Heart right ventricle (tissue), 16 donors: ENCODE measurements at places on chromosomes 3 and 15. TPM values are rescaled to one million over a fixed set of nuclear protein-coding genes. Genes with fewer than 3 reads are reported as not detected.

- H3K27me3 ChIP-seq, result no peaks in the 10 kb centered on the region
- no peak for DNase-seq
- H3K36me3 ChIP-seq, result peaks cover 3% of the 10 kb centered on the region
- H3K4me3 ChIP-seq, result no peak overlapping the region
Measured at GRCh38 chr3:98709441-98709840, 53.7 kb upstream of the ST3GAL6 start.

GRCh38 chr3:99534951-99535704 lies 103.3 kb upstream of the COL8A1 start:
- no peak for DNase-seq
- H3K4me3 ChIP-seq, result no peak overlapping the region

- H3K27me3 ChIP-seq, result no peaks in the 10 kb centered on the region
- H3K27ac ChIP-seq, result no peak overlapping the region
- H3K4me3 ChIP-seq, result no peak overlapping the region
- no peak for DNase-seq
Measured at GRCh38 chr15:78002996-78003395, 74.5 kb downstream of the TBC1D2B start.

The KNG1 gene
- total RNA-seq, result not detected

DNA sequence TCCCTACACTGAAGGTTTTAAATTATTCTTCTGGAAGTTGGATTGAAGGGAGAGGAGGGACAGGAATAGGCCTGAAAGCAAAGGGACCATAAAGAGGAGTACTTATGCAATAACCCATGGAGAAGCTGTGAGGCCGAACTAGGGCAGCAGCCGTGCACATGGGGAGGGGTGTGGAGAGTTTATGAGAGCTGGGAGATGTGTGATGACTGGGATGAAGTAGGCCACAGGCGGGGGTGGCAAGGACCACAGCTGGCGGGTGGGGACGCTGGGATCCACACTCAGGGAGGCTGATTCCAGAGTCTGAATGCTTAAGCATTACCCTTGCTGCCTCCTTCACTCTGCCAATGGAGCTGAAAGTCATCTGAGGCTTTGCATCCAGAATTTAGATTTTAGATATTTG lies 123.8 kb downstream of the ARNT2 start:
- no peak overlapping the region for H3K4me3 ChIP-seq
- peaks cover 30% of the 10 kb centered on the region for H3K4me1 ChIP-seq
- H3K27ac ChIP-seq, result no peak overlapping the region

DNA sequence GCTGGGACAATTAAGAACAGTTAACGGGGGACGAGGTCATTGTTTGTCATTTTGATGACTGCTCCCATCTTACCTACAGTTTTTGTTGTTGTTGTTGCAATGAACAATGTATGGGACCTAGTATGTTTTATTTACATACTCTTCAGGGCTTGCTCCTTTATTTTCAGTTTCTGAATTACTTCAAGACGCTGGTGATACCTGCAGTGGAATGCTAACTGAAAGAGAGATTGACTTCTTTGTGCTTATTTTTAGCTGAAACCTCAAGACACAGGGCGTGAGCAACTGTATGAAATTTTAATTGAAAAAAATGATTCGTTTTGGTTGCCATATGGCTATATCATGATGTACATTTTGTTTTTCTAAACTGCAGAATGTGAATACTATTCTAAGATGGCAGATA lies 297.9 kb downstream of the EDEM1 start:
- no peaks in the 10 kb centered on the region for H3K36me3 ChIP-seq
- no peaks in the 10 kb centered on the region for H3K4me1 ChIP-seq
- no peaks in the 10 kb centered on the region for H3K27me3 ChIP-seq
- no peak overlapping the region for H3K4me3 ChIP-seq
- no peak for DNase-seq
- no peak overlapping the region for H3K27ac ChIP-seq

- DNase-seq, result no peak
- H3K4me1 ChIP-seq, result peaks cover 24% of the 10 kb centered on the region
- H3K27me3 ChIP-seq, result no peaks in the 10 kb centered on the region
- H3K36me3 ChIP-seq, result peaks cover 4% of the 10 kb centered on the region
- no peak overlapping the region for H3K4me3 ChIP-seq
Measured at GRCh38 chr3:11672363-11672762, 28.6 kb upstream of the VGLL4 start.

DNA sequence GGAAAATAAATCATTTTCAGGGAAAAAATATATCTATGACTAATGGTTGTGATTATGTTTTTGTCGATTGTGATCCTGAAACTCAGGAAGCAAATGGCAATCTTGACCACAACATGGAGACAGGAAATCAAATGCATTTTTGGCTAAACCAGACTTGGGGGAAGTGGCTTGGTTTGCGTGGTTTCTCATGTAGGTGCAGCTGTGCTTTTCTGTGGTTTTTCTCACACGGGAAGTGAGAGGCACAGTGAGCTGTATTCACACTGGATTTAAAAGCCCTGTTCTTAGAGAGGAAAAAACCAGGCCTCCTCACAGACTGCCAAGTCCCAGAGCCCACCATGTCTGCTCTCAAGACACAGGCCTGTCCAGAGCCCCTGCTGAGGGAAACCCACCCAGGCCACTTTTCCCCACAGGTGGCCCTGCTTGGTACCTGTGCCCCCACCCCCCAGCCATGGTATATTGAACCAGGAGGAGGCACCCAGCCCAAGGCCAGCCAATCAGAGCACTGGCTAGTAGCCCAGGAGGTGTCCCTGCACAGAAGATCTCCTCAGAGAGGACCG lies 46.1 kb downstream of the BTD start:
- DNase-seq, result no peak
- H3K36me3 ChIP-seq, result peaks cover 4% of the 10 kb centered on the region
- peaks cover 6% of the 10 kb centered on the region for H3K4me1 ChIP-seq
- H3K27me3 ChIP-seq, result no peaks in the 10 kb centered on the region
- no peak overlapping the region for H3K4me3 ChIP-seq

- DNase-seq, result no peak
- no peaks in the 10 kb centered on the region for H3K27me3 ChIP-seq
- H3K27ac ChIP-seq, result no peak overlapping the region
Measured at GRCh38 chr3:174907027-174907426, 47.9 kb downstream of the NAALADL2 start.

- H3K4me1 ChIP-seq, result no peaks in the 10 kb centered on the region
- no peaks in the 10 kb centered on the region for H3K36me3 ChIP-seq
- H3K27ac ChIP-seq, result no peak overlapping the region
- no peaks in the 10 kb centered on the region for H3K27me3 ChIP-seq
- DNase-seq, result no peak
Measured at GRCh38 chr3:53688066-53688465, 158.2 kb downstream of the CHDH start.

DNA sequence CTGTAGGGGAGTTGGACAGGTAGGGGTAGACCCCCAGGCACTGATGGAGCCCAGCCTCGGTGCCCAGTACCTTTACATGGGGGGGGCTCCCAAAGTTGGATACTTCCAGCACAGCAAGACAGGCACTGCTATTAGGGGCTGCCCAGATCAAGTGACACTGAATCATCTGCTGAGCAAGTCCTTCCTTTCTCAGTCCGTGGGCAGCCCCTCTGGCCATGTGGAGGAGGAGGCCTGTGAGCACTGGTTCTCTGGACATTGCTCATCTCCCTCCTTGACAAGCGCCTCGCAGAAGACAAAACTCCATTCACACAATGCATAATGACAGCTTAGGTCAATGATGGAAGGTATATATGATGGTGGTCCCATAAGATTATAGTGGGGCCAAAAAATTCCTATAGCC lies 35.7 kb downstream of the EEFSEC start:
- H3K4me1 ChIP-seq, result peaks cover 4% of the 10 kb centered on the region
- no peak overlapping the region for H3K27ac ChIP-seq
- no peaks in the 10 kb centered on the region for H3K36me3 ChIP-seq
- H3K27me3 ChIP-seq, result no peaks in the 10 kb centered on the region
- DNase-seq, result no peak
- no peak overlapping the region for H3K4me3 ChIP-seq

DNA sequence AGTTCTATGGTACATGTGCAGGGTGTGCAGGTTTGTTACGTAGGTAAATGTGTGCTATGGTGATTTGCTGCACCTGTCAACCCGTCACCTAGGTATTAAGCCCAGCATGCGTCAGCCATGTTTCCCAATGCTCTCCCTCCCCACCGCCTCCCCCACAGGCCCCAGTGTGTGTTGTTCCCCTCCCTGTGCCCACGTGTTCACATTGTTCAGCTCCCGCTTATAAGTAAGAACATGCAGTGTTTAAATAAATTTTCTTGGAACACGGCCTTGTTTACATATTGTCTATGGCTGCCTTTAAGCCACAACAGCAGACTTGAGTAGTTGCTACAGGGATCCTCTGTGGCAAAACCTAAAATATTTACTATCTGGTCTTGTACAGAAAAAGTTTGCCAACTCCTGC lies 41.3 kb upstream of the CORO2B start:
- no peak overlapping the region for H3K27ac ChIP-seq
- H3K4me3 ChIP-seq, result no peak overlapping the region

- DNase-seq, result no peak
- no peak overlapping the region for H3K4me3 ChIP-seq
- no peak overlapping the region for H3K27ac ChIP-seq
- no peaks in the 10 kb centered on the region for H3K36me3 ChIP-seq
- H3K4me1 ChIP-seq, result no peaks in the 10 kb centered on the region
- H3K27me3 ChIP-seq, result no peaks in the 10 kb centered on the region
Measured at GRCh38 chr3:20240154-20240883, 54.3 kb upstream of the SGO1 start.

The ZMYND10 gene
- not detected for total RNA-seq

The CD86 gene
- 1.3 TPM for total RNA-seq

The GMPS gene
- 23.5 TPM for total RNA-seq

DNA sequence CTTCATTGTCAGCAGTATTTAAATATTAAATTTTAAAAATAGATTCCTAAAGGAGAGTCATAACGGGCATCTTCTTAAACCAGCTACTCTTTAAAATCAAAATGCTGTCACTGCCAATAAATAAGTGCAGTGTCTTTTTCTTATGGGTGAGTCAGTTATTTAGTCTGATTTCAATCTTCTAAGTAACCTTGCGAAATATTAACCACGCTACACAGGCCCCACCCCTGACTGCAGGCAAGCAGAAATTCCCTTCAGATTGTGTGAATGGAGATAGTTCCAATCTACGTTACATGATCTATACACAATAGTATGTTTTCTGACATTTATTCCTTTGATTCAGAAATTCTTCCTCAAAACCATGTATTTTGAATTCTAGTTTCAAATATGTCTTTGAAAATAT lies 141.5 kb downstream of the GADL1 start:
- H3K4me3 ChIP-seq, result no peak overlapping the region
- no peaks in the 10 kb centered on the region for H3K27me3 ChIP-seq
- H3K27ac ChIP-seq, result no peak overlapping the region
- H3K36me3 ChIP-seq, result no peaks in the 10 kb centered on the region

The HIGD2B gene
- total RNA-seq, result not detected

- peak within 1 kb of the TSS; percentile 46 for H3K4me3 ChIP-seq
- peak within 1 kb of the TSS; percentile 49 for H3K27ac ChIP-seq
- H3K27me3 ChIP-seq, result peaks cover 52% of the 10 kb centered on the region
- peak; percentile 40 for DNase-seq
- H3K36me3 ChIP-seq, result no peaks in the 10 kb centered on the region
Measured at GRCh38 chr15:92393071-92393979, at the start of gene ST8SIA2. TSS of gene ST8SIA2 (plus strand) at chr15:92393881. CDS start at chr15:92394065, 184 bp downstream.

GRCh38 chr15:34855413-34855812 lies 60.1 kb upstream of the ACTC1 start:
- H3K27me3 ChIP-seq, result no peaks in the 10 kb centered on the region
- no peak for DNase-seq
- no peak overlapping the region for H3K4me3 ChIP-seq
- no peaks in the 10 kb centered on the region for H3K36me3 ChIP-seq
- no peaks in the 10 kb centered on the region for H3K4me1 ChIP-seq

- H3K4me1 ChIP-seq, result peaks cover 14% of the 10 kb centered on the region
- no peaks in the 10 kb centered on the region for H3K36me3 ChIP-seq
- H3K27me3 ChIP-seq, result no peaks in the 10 kb centered on the region
- no peak overlapping the region for H3K27ac ChIP-seq
- no peak overlapping the region for H3K4me3 ChIP-seq
Measured at GRCh38 chr3:150388498-150389418, 19.3 kb upstream of the TSC22D2 start.

The ZDHHC19 gene
- total RNA-seq, result not detected

- H3K4me1 ChIP-seq, result no peaks in the 10 kb centered on the region
- no peak overlapping the region for H3K27ac ChIP-seq
- no peaks in the 10 kb centered on the region for H3K36me3 ChIP-seq
- DNase-seq, result no peak
Measured at GRCh38 chr3:161548301-161548700, 51.7 kb downstream of the OTOL1 start.

DNA sequence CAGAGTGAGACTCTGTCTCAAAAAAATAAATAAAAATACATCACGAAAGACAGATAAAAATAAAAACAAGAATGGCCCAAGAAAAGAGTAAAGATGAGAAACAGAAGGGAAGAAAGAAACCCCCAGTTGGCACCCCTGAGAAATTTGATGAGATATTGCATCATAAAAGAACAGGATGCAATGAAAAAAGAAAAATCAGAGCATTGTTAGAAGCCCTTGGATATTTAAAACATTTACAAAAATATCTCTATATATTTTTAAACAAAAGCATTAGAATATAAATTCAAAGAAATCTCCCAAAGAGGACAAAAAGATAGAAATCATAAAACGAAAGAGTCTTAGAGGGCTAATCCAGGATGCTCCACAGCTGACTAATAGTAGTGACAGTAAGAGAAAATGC lies 18.6 kb upstream of the ZBTB38 start:
- no peaks in the 10 kb centered on the region for H3K36me3 ChIP-seq
- no peak overlapping the region for H3K27ac ChIP-seq
- H3K27me3 ChIP-seq, result no peaks in the 10 kb centered on the region
- no peak overlapping the region for H3K4me3 ChIP-seq
- H3K4me1 ChIP-seq, result no peaks in the 10 kb centered on the region

DNA sequence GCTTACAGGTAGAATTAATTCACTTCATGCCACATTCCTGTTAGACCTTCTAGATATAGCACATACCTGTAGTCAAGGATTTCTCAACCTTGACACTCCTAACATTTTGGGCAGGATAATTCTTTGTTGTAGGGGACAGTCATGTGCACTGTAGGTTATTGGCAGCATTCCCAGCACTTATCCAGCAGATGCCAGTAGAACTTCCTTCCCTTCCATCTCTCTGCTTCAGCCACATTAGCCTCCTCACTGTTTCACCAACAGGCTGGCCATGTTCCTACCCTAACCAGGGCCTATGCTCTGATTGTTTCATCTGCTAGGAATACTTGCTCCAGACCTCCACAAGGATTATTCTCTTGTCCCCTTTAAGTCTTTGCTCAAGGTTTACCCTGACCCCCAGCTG lies 68.0 kb upstream of the STAC start:
- H3K27ac ChIP-seq, result no peak overlapping the region
- no peaks in the 10 kb centered on the region for H3K4me1 ChIP-seq
- no peaks in the 10 kb centered on the region for H3K36me3 ChIP-seq
- DNase-seq, result no peak
- H3K27me3 ChIP-seq, result no peaks in the 10 kb centered on the region

GRCh38 chr3:15495461-15496340 lies 25.8 kb downstream of the COLQ start:
- H3K4me3 ChIP-seq, result no peak overlapping the region
- H3K27me3 ChIP-seq, result no peaks in the 10 kb centered on the region
- DNase-seq, result no peak
- H3K27ac ChIP-seq, result peak overlapping the region; percentile 69
